ENCODE measurements at places on chromosomes 1 and 21.

- DNase-seq: no peak
These were observed 35.9 kb downstream of the CD46 start for GRCh38 chr1:207787776-207788175.

DNA sequence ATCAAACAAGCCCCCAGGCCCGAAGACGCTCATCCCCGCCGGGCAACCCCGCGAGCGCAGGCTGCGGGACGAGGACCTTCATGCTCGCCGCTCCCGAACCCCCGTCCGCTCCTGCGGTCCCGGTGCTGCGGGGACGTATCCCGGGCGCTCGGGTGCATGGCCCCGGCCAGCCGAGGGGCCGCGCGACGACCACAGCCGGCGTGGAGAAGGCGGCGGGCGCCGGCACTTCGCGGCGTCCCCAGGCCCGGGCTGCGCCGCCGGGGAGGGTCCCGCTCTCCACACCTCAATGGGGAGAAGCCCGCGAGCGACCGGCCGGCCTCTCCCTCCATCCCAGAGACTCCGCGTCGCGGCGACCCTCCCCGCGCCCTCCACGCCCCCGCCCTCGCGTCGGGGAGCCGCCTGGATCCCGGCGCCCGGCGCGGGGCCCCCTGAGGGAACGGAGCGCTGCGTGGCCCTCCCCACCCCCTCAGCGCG is 401 bp downstream of the ERRFI1 start:
- no peak for DNase-seq

GRCh38 chr1:204493984-204494280 is 673 bp downstream of the PIK3C2B start:
- peak; percentile 44 for DNase-seq

DNA sequence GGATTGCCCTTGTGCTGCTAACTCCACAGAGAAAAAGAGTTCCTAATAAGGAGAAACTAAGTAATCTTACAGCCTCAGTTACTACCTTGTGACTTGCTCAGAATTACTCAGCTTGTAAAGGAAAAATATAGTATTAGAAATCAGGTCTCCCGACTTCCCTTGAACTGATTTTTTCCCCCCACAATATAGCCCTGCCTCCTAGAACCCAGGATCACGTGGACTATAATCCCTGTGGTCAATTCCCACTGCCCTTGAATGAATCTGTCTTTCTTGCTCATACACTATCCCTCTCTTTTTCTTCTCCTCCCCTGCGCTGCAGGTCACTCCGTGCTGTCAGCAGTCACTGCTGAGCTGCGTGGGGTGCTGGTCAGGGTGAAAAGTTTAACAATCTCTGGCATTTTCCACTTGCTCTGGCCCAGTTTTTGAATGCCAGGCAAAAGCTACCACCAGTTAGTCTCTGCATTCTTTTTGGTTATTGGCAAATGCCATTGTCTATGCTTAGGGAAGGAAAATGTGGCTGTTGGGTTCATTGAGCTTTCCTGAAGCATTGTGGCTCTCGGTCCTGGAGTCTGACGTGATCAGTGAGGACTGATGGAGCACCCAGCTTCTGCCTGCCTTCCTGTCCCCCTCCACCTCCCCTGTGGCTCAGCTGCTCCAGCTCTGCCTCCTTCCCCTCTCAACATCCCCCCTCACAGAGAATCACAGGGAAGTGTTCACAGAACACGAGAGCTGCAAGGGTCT is 1.9 kb upstream of the MYOC start:
- no peak for DNase-seq

DNA sequence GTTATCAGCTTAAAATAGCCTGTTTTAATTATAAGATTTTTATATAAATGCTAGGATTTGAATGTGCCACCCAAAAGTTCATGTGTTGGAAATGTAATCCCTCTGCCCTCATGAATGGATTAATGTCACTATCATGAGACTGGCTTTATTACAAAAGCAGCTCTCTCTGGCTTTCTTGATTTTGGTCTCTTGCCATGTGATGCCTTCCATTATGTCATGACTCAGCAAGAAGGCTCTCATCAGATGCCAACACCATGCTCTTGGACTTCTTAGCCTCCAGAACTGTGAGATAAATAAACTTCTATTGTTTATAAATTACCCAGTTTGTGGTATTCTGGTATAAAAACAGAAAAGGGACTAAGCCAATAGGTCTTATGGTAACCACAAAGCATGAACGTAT is 6.9 kb upstream of the PRSS38 start:
- no peak for DNase-seq

- no peak for DNase-seq
These were observed 1.2 kb upstream of the ATF3 start for GRCh38 chr1:212607206-212607912.

DNA sequence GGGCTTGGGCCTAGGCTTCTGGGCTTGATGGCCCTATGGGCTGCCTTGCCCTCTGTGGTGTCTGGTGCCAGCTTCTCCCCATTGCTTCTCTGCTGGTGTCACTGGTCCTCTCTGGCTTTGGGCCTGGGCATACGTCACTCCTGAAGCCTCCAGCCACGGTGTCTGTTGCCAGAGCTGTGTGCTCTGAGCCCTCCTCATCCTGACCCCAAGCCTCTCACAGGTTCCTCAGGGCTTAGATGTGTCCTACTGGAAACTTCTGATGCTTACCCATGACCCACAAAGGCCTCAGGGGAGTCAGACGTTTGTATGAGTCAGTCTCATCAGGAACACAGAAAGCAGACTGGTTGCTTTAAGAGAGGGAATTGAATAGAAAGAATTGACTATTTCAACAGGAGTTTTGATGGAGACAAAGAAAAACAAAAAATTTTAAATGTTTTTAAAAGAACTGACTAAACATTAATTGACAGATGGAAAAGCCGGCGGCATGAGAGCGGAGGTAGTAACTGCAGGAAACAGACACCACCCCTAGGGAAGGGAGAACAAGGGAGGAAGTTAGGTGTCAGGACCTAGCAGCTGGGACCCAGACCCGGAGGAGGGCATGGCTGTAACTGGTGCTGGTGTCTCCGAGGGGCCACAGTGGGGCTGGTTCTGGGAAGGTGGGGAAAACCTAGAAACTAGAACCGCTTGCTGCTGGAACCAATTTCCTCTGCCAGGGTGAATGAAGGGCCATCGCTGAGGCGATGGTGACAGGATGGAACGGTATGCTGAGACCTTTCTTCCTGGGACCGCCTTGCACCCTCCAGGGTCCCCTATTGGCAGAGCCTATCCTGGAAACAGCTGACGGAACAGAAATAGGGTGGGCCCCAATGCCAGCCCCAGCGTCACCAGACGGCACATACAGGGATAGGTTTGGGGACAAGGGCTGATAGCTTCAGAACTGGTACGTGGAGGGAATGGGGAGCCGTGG is 40.0 kb upstream of the CITED4 start:
- DNase-seq: peak; percentile 56

GRCh38 chr1:84353695-84354094 is 44.6 kb upstream of the DNASE2B start:
- no peak for DNase-seq

GRCh38 chr1:153540394-153541361 is at the start of gene S100A5:
Gene S100A5, minus strand, starts transcription at chr1:153540934. Its CDS starts 743 bp downstream, at chr1:153540191.
- no peak for DNase-seq

DNA sequence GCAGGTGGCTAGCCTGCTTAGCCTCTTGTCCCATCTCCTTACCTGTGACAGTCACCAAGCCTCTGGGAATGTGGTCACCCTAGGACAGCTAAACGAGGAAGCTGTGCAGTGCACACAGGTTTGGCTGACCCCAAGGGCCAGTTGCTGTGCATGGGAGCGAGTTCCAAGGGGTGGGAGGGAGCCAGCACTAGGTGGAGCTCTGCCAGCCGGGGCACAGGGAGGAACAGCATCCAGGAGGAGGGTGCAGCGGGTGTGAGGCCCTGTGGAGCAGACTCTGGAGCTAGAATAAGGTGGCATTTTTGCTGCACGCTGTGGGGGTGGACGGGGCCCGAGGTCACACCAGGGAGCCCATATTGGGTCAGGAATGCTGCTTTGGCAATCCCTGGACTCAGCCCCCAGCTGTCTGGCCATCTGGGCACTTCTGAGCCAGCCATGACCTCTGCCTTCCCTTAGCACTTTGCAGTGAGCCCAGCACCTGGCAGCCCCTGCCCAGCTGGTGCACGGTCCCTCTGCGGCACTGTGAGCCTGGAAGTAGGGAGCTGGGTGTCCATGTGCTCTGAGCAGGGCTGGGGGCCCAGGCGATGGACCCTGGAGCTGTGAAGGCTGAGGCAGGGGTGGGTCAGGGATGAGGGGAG is 8.7 kb downstream of the PDXK start:
- peak; percentile 78 for DNase-seq

- DNase-seq: no peak
These were observed 94.5 kb downstream of the HUNK start for GRCh38 chr21:31967334-31967733.

DNA sequence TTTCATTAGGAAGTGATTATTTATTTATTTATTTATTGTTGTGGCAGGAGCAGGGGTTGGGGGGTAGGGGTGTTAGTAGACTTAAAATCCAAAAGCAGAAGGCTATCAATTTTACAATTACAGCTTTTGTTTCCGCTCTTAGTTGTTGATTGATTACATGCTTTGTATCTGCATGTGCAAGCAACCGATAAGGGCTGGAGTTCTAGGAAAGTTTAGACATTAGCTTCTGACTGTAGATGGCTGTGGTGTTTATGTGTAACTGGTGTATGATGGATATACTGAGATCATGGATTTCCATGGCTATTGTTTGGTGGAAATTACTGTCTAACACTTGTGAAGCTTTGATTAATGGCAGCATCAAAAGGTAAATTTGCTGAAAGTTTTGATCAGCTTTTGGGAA is 2.8 kb downstream of the ST6GALNAC5 start:
- no peak for DNase-seq

GRCh38 chr1:209610631-209610905 is 27.1 kb downstream of the CAMK1G start:
- no peak for DNase-seq

DNA sequence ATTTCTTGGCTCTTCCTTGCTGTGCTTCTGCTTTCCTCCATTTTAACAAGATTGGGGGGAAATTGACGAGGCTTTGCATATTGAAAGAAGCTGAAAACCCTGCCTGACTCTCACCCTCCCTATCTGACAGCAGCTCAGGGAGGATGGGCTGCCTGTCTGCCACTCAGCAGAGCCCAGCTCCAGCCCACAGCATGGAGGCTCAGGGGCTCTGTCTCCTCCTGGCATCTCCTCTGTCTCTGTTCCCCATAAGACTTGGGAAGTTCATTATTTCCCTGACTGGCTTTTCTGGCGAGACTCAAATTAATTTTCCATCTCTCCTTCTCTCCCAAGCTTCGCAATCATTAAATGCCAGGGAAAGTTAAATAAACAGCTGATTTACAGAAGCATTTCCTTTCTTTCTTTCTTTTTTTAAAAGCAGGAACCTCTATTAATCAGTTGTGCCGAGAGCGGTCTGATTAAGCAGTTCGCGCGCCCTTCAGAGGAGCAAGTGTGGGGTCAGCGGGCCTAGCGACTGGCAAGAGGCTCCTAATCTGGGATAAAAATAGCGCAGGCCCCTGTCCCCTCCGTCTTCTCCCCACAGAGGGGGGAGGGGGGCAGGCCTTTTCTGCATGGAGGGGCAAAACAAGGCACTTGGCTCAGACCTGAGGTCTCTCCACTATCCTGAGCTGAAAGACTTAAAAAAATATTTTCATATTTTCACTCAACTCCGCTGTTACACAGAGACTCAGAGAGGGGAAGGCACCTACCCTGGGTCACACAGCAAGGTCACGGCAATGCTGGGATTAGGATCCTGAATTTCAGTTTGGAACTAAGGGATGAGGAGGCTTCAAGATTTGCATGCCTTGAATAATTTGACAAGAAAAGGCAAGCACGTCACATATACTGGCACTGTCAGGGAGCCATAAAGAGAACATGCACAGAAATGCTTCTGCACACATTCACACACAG is 170.4 kb downstream of the ACTL8 start:
- no peak for DNase-seq

- no peak for DNase-seq
These were observed 78.9 kb upstream of the DMRTA2 start for GRCh38 chr1:50502147-50502546.

DNA sequence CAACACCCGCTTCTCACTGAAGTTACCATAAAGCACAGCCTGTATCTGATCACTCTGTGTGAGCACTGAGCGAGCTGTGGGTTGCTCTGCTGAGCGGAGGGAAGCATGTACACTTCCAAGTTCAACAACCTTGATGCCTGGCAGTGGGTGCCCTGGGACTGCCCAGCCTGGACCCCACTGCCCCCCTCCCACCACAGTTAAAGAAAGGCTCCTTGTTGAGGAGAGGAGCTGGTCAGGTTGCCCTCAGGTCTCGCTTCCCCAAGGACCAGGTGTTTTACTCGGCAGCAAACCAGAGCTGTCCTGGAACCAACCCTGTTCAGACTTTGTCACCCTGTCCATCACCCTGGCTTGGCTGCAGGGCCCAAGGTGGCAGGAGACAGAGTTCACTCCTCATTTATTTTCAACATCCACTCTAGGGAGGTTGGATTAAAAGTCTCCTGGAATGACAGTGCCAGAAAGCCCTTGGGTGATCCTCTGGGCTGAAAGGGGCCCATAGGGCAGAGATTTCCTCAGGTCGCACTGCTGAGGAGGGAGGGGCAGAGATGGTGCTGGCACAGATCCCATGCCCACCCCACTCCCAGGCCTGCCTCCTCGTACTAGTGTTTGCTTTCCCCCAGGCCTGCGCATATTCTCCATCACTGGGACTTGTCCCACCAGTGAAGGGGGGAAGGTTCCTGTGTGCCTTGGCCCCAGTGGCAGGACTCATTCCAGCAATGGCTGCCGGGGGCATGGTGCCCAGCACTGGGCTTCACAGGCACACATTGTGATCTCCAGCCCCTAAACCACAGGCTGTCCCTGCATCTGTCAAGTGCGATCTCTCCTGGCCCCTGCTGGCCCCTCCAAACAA is 101.7 kb downstream of the TRABD2B start:
- no peak for DNase-seq

DNA sequence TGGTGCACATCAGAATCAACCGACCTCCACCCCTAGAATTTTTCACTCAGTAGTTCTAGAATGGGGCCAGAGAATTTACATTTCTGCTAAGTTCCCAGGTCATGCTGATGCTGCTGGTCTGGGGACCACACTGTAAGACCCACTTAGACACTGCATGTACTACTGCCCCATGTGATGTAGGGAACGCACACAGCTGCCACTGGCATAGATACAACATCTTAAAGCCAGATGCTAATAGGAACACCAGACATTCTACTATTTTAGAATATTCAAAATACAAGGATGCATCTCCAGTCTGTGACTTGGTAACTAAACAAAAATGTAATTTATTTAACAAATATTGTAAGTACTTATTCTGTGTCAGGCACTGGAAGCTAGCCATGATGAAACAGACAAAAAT is 14.1 kb upstream of the ATP1B1 start:
- DNase-seq: no peak
